NCI-H146 (cell line): ENCODE measurements at places on chromosomes 6 and 20.

DNA sequence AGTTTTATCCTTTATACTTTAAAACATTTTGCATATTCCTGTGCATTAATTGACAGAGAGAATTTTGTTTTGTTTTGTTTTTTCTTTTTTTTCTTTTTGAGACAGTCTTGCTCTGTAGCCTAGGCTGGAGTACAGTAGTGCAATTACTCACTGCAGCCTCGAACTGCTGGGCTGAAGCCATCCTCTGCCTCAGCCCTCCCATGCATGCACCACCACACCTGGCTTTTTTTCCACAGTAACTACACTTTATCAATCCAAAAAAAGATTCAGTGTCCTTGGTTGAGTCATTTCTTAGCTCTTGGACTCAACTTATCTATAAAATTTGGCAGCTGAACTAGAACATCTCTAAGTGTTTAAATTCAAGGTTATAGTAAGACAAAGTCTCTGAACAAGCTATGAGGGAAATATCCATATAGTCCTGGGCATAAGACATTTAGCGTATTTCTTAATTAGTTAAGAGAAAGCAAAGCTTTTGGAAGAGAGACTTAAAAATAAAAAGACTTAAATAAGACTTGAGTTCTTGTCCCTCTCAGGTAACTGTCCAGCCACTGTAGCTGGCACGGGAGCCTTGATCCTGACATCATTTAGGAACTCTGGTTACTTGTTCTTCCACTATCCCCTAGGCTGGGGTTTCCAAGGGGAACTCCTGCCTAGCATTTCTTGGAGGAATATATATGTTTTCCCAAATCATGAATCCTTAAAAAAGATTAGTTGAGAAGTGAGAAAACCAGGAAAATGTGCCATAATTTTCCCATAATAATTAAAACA is 300.1 kb downstream of the HACE1 start:
- no peak for DNase-seq

GRCh38 chr20:17659801-17660200 is 22.2 kb downstream of the RRBP1 start:
- DNase-seq = no peak

GRCh38 chr6:158064725-158065251 is 83.1 kb downstream of the SYNJ2 start:
- no peak for DNase-seq

DNA sequence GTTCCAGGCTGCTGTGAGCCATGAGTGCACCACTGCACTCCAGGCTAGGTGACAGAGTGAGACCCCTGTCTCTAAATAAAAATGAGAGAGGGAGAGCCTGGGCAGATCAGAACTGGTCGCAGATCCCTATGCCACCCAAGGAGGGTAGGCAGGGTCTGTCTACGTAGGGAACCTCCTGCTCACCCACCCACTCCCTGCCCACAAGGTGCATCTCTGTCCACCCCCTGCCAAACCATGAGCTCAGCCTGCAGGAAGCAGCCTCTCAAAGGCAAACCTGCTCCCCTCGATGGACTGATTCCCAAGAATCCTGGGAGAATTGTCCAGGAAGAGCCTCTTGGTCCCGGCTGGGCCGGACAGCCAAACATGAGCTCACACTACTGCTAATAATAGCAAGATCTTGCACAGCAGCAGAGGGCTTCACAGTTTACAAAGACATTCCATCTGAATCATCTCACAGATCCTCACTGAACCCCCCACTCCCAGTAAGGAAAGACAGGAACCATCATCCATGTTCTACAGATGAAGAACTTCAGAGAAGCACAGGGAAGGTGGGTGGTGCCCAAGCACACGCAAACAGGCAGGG is 27.8 kb upstream of the TLDC2 start:
- DNase-seq = no peak

GRCh38 chr6:113893866-113894265 is 36.7 kb downstream of the MARCKS start:
- no peak for DNase-seq

DNA sequence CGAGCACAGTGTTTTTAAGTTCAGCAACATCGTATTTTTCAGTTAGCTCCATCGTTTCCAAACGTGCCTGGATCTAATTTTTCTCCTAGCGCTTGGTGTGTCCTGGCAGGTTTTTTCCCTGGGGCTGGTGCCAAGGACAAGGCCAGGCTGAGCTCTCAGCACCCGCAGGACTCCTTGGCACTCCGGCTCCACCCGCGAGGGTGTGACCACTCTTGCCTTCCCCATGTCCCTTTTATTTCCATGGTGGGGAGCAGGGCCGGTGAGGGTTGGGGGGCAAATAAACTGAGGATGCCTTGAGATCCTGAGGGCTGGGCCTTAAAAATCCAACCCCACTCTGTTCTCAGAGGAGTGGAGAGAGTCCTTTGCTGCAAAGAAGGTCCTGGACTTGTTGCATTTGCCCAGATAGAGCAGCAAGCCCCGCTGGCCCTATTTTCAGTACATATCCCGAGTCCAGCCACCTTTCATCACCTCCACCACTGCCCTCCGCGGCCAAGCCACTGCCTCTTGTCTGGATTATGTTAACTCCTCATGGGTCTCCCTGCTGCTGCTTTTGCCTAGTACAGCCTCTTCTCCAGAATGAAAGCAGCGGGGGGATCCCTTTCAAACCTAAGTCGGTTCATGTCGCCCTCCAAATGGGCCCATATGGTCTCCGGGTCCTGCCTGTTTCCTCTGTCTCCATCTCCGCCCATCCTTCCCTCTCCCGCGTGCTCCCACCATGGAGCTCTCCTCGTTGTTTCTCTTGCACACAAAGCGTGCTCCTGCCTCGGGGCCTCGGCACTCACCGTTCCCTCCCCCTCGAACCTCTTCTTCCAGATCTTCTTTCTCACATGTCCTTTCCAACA is 4.5 kb upstream of the RAB44 start:
- no peak for DNase-seq

DNA sequence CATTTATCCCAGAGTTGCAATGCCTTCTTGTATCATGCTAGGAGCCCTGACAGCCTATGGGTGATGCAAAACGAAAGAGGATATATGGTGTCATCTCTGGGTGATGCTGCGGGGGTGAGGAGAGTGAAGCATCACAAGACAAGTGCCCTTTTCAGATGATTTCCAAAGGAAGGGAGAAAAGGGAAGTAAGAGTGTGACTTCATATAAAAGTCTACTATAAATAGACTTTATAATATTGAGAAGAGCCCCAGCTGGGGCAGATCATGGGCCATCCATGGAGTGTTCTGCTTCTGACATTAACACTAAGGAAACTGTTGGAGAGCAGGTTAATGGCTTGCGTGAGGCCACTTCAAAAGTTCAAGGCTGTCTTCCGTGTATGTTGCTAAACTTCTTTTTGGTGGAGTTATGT is 4.4 kb downstream of the CD83 start:
- no peak for DNase-seq

DNA sequence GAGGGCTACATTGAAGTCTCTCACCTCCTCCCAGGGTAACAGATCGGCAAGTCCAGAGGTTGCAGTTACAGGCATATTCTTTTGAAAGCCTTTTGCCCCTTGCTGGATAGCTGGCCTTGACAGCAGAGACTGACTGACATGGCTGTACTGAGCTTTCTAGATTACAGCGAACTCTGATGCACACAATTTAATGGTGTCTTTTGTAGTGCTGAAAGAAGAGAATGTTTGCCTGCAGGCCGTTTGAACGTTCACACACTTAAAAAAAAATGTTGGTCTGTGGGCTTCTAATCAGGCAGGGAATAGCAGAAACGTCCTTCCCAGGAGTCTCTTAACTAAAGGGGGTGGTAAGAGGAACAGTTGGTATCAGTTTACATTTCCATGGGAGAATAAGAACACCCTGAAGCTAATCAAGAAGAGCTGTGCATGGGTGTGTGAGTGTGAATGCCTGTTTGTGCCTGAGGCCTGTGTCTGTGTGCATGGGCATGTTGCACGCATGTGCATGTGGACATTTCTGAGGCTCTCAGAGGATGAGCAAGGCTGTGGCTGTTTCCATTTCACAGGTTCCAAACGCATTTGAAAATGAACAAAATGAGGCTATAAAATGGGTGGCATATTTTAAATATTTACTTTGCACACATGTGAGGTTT is 213.9 kb upstream of the SSTR4 start:
- DNase-seq = no peak

DNA sequence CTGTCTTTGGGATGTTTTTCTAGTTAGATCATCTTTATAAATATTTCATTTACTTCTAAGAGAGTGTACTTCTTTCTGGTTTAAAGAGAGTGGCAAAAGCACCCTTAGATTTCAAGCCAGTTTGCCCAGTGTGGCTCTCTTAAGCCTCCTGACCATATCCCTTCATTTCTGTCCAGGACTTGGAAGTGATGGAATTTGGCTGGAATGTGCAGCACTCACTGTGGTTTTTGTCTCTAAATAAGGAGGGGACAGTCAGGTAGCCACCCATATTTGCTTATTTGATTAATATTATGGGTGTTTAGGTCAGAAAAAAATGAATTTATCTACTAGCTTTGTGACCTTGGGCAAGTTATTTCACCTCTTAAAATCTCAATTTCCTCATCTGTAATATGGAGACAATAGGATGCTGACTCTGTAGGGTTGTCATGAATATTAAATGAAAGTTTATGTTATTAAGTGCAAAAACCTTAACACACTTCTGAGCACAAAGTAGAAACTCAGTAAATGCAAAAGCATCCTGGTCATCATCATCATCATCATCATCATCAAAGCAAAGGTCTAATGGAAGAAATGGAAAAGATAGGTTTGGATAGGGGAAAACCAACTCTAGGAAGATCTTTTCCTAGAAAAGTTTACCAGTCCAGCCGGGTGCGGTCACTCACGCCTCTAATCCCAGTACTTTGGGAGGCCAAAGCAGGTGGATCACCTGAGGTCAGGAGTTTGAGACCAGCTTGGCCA is 3.1 kb downstream of the CRYBG1 start:
- DNase-seq = no peak

GRCh38 chr6:6837541-6838080 is 249.1 kb downstream of the LY86 start:
- DNase-seq = no peak

GRCh38 chr6:109713097-109713496 is 22.0 kb downstream of the FIG4 start:
- no peak for DNase-seq

GRCh38 chr20:25199473-25200260 is 4.2 kb downstream of the ENTPD6 start:
- DNase-seq = no peak

DNA sequence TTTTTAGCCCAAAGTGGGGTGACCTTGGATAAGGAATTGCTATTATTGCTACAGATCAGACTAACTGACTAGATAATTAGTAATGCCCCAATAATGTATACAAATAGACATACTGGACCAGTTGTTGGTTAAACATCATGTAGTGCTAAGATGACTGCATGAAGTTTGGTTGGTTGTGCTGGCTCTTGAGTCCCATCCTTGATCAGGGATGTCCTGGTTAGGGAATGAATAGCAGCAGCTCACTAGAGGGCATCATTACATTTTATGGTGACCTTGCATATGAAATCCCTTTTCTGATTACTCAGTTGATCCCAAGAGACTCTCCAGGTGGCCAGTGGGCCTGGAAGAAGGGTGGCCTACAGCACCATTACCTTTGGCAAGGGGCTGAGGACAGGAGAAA is 10.9 kb downstream of the TPBG start:
- DNase-seq = no peak

DNA sequence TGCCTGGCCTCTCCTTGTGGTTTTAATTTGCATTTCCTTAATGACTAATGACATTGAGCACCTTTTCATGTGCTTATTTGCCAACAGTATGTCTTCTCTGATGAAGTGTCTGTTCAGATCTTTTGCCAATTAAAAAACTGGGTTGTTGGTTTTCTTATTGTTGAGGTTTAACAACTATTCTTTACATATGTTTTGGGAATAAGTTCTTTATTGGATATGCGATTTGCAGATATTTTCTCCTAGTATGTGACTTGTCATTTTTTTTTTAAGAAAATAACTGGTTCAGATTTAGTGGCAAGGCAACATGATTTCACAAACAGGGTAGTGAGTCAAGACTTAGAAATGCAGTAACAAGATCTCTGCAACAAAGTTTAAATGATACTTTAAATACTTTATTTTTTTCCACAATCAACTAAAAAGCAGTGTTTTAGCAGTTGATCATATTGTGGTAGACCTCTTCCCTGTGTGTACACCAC is 67.8 kb downstream of the TIAM2 start:
- DNase-seq = no peak

DNA sequence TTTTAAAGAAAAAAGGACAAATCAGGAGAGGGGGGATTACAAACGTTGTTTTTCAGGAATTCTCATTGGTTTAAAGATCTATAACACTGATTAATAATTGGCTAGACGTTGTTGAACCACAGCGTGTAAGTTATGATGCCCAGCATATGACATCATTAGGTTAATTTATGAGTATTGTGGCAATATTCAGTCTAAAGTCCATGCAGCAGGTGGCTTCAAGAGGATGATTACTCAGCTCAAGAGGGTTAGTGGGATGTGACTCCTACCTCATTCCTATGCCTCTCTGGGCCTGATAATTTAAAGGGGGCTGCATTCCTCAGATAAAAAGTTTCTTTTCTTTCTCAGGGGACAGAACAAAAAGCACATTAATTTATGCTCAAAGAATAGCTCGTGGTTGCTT is 1309.0 kb downstream of the EPHA7 start:
- DNase-seq = peak; percentile 69

DNA sequence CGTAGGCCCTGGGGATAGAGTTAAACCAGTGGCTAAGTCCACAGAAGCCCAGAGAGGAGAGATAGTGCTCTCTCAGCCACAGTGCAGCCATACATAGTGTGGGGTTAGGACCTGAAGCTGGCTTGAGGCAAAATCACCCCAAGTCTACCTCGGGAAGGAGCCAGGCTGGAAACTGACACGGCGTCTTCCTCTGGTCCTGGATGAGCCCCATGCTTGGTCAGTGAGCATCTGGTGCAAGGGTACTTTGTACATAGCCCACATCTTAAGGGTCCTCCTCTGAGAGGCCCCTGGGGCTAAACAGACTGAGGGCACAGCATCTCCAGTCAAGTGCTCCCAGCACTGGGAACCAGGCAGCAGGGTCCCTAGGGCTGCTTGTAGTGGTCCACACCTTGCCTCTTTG is 45.6 kb downstream of the CDH26 start:
- no peak for DNase-seq

- DNase-seq = no peak
These were observed 209.8 kb downstream of the GJA1 start for GRCh38 chr6:121645100-121645745.

DNA sequence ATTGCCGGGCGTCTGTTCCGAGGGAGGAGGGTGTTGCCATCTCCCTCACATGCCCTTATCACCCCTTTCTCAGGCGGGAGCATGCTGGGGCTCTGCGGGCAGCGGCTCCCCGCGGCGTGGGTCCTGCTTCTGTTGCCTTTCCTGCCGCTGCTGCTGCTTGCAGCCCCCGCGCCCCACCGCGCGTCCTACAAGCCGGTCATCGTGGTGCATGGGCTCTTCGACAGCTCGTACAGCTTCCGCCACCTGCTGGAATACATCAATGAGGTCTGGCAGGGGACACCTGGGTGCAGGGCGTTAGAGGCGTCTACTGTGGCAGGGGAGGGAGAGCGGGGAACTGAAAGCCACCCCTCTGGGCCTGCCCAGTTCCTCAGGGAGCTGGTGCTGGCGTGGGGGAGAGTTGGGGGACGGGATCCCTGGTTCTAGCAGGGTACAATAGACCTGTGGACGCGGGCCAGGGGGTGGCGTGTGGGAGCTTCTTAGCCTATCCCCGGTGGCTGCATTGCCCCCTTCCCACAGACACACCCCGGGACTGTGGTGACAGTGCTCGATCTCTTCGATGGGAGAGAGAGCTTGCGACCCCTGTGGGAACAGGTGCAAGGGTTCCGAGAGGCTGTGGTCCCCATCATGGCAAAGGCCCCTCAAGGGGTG is 697 bp downstream of the PPT2 start:
- DNase-seq = peak; percentile 87

- peak; percentile 47 for DNase-seq
These were observed 2.4 kb downstream of the MARCKS start for GRCh38 chr6:113859349-113860180.

- DNase-seq = peak; percentile 36
These were observed 96.6 kb downstream of the AKAP7 start for GRCh38 chr6:131231891-131232290.
